ENCODE measurements at places on chromosomes 1 and 21.

GRCh38 chr1:83889707-83890106 is 109.2 kb downstream of the TTLL7 start:
- no peak for DNase-seq

DNA sequence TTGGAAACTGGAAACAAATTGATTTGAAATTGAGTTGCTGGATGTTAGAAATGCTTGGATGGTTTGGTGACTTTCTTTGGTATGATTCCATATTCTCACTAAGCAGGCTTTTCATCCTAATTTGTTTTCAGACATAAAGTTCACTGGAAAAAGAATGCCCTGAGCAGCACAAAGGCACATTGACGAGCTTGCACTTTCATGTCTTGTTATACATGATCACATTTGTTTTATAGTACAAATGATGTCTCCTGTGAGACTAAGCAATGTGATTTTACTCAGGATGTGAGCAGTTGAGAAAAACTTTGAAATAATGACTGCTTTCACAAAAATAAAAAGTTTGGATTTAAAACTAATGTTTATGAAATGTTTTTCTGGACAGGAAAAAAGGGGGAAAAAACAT is 63.6 kb downstream of the KCNT2 start:
- peak; percentile 40 for DNase-seq

DNA sequence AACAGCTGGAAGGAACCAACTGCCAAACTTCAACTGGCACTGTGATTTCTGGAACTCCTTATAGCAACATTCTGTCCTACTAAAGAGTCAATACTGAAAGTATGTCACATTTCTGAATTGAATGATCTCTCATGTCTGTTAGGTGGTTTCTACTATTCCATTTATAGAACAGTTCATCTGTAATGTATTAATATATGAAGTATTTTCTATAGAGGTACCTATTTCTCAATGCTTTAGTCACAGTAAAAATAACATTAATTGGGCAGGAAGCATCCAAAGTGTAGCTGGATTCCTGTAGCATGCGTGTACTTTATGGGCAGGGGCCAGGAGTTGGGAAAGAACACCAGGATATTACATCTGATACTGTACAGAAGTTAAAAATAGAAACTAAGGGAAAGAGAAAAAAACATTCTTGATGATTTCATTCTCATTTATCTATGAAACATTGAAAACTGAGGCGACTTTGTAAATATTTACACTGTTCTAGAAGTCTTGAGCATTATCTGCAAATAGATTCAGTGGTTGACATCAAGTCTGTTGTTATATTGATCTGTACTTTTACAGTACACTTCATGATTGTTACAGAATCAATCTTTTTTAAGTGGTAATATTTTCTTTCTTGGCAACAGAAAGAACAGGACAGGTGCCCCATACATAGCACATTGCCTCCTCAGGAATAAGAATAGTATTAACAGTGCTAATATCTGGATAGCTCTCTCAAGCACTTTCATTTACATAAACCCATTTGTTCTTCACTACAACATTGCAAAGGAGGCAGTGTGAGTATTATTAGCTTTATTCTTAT is 6.2 kb upstream of the ZNF281 start:
- no peak for DNase-seq

- DNase-seq: peak; percentile 79
Measured at GRCh38 chr1:204503122-204503912, 8.7 kb upstream of the PIK3C2B start.

DNA sequence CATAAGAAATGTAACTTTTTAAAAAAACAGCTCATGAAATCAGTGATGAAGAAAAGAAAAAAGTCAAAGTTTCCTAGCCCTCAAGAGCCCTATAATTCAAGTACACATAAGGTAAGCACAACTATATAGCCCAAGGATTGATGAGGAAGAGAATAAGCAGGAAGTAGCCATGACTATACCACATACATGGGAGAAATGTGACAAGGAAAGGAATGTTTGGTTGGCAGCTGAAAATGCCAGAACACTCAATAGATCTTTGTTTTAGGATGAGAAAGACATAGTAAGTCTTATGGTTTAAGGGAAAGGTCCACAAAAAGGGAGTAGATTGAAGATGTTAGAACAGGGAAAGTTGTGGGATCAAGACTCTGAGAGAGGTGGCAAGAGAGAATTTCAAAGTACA is 5.7 kb downstream of the DOCK7 start:
- DNase-seq: no peak

DNA sequence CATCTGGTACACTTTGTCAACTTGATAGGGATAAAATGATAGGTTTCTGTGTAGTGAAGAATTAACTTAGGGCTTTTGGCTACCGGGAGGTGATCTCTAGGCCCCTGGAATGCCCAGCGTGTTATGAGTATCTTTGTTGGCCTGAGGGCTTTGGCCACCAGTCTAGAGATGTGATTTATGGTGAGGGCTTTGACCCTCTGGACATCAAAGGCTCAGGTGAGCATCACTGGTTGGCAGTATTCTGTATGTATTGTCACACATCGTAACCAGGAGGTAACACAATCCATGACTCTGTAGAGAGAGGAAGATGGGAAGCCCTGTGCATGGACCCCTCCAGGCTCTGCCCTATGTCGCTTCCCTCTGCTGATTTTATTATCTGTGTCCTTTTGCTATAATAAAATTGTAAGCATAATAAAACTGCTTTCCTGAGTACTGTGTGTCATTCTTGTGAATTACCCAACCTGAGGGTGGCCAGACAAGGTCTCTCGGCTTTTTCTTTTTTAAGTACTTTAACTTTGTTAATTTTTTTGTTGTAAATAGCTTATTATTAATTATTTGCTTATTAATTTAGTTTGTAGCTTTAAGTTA is 40.2 kb upstream of the PRDX6 start:
- DNase-seq: no peak

- DNase-seq: peak; percentile 12
Measured at GRCh38 chr21:41926117-41926806, 27.6 kb downstream of the C2CD2 start.

DNA sequence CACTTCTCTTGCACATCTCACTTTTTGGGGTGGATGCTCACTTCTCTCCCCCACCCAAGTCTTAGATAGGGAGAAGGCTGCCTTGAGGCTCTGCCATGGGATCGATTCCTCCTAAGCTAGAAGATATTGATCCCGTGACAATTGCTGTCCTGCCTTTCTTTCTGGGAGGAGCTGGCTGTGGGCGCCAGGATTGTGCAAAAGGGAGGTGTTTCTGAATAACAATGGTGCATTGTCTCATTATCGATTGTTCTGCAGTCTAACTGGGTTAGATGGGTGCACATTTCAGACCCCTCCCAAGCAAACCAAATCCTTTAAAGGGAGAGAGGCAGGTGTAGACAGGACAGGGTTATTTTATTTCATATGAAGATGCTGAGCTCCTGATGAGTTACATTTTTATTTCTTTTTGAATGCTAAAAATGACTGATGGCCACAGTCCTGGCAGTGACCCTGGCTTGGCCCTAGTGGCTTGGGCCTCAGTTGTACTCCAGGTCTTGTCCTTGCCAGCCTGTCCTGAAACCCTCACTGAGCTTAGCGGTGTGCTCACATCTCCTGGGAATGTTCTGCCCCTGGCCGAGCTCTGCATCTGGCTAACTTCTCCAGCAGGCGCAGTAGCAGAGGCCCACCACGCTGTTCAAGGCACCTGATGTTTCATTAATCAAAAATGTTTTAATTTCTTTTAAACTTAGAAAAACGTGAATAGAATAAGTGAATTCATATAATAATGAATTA is 99.0 kb upstream of the KAZN start:
- DNase-seq: no peak

DNA sequence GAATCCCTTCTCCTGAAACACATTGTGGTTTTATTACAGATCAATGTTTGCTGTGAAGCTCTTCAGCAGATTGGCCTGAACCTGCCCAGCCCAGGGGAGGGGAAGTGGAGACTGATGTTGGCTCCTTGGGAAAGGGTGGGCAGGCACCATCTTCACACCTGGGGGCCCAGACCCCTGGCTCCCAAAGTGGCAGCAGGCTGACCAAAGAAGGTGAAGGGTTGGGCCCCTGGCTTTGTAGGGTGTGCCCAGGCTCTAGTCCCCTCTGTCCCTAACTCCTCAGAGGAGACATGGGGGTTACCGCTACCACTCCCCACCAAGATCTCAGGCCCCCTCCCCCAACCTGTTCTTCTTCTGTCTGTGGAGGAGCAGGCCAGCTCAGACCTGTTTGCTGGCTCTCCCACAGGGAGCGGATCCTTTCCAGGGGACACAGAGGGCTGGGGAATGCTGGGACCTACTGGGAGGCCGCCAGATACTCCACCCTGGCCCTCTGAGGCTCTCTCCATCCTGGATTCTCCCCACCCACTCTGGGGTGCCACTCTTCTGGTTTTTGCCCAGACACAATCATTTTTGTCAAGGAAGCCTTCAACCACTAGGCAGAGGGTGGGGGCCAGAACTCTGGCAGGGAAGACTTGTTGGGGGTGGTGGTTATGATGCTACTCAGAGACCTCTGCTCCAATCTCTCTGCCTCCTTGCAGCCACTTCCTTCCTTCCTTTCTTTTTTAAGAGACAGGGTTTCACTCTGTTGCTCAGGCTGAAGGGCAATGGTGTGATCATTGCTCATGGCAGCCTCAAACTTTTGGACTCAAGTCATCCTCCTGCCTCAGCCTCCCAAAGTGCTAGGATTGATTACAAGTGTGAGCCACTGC is 5.0 kb upstream of the EFNA3 start:
- no peak for DNase-seq

DNA sequence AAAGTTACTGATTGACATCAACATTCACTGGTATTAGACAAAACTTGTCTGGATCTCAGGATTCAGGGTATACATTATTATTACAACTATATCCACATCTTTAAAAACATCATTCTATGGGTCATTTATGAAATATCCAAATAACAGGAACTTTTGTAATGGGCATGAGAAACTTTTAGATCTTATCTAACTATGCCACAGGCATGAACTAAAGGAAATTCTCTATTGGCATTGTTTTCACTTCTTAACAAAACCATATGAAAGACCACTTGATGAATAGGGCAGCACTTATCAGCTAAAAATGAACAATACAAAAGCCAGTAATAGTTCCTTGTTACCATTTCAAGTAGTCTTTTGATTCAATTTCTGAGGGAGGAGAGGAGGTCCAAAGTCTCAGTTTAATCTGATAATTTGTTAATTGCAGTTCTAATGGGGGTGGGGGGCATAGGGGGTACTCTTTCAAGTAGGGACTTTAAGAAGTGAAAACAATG is 30.8 kb upstream of the CPLANE2 start:
- DNase-seq: no peak

- no peak for DNase-seq
Measured at GRCh38 chr1:231584921-231585320, 41.7 kb upstream of the DISC1 start.

GRCh38 chr1:31951276-31951675 is 13.1 kb upstream of the PTP4A2 start:
- no peak for DNase-seq

- DNase-seq: peak; percentile 60
Measured at GRCh38 chr1:24558902-24559791, 3.3 kb downstream of the NCMAP start.

DNA sequence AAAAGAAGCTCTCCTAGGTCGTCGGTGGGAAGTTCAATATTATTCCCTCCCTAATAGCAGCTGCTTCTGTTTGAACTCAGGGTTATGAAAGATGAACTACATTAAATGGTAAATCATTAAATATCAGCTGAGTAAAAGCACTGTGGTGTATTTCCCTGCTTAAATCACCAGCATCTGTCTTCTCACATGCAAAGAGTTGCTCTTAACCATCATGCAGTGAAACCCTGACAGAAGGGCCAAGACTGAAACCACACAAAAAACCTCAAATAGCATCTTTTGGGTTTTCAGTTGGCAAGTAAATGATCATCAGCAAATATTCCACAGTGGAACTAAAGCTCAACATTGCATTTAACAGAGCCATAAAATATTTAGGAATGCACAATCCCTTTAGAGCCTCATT is 380.0 kb upstream of the ADGRL2 start:
- no peak for DNase-seq

DNA sequence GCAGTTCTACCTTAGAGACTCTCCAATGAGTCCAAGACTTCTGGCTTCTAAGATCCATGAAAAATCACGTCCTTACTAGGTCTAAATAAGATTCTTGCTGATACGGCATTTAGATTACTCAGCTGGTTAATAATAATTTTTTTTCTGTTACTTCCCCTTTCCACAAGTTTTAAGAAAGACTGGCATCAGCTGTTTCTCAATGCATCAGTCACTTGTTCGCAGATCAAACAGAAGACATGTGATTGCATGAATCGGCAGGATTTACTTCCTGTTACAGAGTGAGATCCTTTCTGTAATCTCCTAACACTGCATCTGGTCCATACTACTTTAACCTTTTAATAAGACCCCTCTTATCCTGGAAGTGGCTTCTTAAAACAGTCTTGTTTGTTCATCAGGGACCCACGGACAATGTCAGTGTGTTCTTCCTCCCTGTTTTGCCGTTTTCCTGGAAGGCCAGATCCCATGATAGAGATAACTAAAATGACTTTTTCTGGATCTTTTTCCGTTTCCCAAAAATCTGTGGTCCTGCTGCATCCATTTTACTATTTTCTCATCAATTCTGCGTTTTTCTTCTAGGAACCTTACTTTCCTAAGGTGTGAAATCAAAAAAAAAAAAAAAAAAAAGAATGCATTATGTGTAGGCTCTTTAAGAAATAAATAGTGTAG is 6.1 kb downstream of the NPL start:
- DNase-seq: peak; percentile 14

DNA sequence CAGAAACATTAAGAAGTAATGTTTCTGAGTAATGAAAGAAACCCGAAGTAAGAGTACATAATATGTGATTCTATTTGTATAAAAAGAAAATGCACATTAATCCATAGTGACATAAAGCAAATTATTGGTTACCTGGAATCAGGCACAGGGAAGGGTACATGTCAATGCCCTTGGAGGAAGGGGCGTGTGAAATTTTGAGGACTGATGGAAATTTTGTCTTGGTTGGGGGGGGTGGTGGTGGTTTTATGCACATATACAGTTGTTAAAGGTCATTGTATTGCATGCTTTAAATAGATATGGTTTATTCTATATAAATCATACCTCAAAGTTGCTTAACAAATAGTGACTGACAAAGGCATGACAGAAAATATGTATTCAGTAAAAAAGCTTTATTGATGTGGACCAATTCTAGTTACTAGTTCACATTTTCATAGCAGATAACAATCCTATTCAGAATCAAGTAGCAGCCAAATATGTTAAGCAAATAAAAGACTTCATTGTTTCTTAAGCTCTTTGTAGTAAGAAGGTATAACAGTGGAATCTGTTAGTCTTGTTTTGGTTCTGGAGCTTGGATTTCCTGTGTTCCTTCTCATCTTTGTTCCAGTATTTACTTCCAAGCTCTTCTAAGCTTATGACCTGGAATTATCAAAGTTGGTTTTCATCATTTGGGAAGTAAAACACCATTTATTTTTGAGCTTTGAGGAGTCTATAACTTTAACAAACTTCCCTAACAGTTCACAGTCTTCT is 15.1 kb downstream of the BACH1 start:
- DNase-seq: no peak

Data from NCI-H69 (cell line).